ENCODE measurements at places on chromosomes 13 and 19.

GRCh38 chr13:34696741-34697140 lies 245.3 kb upstream of the NBEA start:
- DNase-seq = no peak

- DNase-seq = no peak
Measured at GRCh38 chr13:46484561-46484960, 68.4 kb upstream of the LRCH1 start.

- DNase-seq = no peak
Measured at GRCh38 chr19:460877-461720, at the start of gene SHC2. SHC2 (minus strand) TSS chr19:461033; CDS start chr19:460996, 37 bp downstream.

DNA sequence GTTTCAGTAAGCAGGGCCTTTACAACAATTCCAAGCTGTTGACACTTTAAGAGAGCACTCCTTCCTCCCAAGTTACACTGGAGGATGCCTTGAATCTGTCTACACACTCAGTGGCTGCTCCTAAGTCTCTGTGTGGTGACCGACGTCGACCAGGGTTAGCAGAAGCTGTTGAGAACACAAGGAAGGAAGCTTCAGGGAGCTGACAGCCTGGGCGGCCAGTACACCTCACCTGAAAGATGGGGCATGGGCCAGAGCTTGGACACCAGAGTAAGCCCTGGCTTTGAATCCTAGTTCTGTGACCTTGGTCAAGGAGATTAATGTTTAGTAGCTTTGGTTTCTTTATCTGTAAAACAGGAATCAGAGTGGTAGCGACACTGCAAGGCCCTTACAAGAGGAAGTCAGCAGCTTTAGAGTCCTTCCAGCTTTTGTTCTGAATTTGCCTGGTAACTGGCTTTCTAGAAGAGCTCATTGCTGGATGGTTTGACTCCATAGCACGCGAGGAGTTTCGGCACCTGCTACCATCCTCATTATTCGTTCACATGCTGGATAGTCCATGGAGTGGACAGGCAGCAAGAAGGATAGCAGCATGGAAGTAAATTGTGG lies 214.2 kb downstream of the FGF9 start:
- DNase-seq = no peak

DNA sequence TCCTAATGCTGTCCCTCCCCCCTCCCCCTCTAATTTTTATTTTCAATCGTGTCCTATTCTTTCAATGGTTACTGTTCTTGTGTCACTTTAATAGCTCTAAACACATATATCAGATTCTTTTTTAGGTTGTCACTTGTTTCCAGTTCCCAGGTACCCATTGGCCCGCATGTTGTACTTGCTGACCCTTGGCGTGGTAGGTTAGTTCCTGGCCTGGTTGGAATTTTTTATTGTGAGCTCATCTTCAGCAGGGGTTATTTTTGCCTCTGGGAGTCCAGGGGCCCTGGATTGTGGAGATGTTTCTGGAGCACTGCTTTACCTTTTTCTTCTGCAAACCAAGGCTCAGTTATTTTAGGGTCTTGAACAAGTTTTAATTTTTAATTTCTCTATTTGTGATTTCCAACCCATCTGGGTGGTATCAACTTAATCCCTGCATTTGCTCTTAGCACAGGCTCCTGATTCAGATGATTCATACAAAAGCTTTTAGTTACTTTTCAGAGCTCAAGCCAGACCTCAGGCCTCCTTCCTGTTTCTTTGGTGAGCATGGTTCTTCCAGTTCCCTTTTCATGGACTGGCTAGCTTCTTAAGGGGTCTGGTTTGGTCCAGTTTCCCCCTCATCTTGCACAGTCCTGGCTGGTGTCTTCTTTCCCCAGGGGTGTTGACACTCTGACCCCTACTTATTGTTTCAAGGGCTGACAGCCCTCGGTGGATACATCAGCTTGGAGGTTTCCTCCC lies 220.5 kb downstream of the TM9SF2 start:
- DNase-seq = no peak

GRCh38 chr19:35155441-35155840 lies 906 bp downstream of the FXYD5 start:
- no peak for DNase-seq

- DNase-seq = no peak
Measured at GRCh38 chr19:4354897-4355296, 11.5 kb downstream of the MPND start.

DNA sequence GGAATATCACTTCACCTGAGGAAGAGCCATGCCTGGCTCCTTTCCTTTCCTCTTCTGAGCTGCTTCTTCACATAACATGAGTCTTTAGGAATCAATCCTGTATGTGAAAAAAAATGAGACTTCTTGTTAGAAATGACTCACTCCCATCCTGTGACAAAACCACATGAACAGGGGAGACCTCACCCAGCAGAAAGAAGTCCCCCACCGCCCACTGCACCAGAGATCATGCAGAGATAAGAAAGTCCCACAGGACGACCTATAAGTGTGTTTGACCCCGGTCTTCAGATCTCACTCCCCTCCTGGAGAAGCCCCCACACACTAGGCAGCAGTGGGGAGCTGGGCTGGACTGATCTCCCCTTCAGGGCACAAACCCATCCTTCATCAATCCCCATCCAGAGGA lies 7.8 kb downstream of the ZNF600 start:
- no peak for DNase-seq

- DNase-seq = no peak
Measured at GRCh38 chr13:79011179-79011578, 352.2 kb upstream of the OBI1 start.

DNA sequence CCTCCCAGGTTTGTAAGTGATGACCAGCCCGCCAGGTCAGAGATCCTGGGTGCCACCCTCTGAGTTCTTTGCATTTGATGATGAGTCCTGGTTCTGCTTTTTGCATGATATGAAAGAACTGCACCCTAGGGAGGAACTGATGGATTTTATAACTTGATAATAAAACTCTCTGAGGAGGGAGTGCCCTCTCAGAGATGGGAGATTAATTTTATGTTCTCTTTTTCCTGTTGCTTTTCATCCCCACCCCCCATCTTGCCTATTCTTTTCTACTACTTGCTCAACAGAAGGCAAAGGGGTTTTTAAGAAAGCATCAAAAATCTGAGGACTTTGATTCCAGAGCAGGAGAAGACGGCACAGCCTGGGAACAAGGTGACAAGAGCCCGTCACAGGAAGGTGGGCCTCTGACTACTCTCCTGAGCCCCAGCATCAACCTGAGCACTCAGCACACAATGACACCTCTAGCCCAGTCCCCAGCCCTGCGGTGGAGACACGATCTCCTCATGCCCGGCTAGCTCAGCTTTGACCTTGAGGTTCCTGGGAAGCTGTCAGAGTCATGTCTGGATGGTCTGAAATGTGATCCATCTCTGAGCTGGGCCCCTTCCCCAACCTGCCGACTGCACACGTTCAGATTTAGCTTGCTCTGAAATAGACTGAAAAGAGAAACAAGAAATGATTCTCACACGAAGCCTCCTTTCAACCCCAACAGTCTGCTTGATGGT lies 69.1 kb downstream of the SIAH3 start:
- DNase-seq = no peak

- no peak for DNase-seq
Measured at GRCh38 chr13:81487151-81487550, 1146.2 kb upstream of the SPRY2 start.

GRCh38 chr19:18401580-18402112 lies 4.2 kb upstream of the LRRC25 start:
- DNase-seq = peak; percentile 82

- no peak for DNase-seq
Measured at GRCh38 chr19:45790942-45791341, 1.7 kb downstream of the DMWD start.

DNA sequence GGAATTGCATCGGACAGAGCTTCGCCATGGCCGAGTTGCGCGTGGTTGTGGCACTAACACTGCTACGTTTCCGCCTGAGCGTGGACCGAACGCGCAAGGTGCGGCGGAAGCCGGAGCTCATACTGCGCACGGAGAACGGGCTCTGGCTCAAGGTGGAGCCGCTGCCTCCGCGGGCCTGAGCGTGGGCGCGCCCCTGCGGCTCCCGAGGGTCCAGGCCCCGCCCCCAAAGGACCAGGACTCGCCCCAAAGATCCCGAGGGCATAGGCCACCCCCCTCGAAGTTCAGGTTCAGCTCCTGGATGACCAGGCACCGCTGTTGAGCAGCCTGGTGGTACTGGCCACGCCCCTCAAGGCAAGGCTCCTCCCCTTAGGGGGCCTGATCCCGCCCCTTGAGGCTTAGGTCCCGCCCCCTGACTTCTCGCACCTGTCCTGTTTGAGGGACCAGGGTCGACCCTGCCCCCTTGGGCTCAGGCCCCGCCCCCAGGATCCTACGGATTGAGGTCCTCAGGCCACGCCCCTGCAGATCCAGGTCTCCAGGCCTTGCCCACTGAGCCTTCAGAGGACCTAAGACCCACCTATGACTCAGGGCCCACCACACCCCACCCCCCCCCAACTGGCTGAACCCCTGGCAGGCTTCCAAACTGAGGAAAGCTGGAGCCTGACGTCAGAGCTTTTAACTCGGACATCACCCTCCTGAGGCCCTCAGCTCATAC lies 43.1 kb downstream of the CYP4F22 start:
- no peak for DNase-seq

DNA sequence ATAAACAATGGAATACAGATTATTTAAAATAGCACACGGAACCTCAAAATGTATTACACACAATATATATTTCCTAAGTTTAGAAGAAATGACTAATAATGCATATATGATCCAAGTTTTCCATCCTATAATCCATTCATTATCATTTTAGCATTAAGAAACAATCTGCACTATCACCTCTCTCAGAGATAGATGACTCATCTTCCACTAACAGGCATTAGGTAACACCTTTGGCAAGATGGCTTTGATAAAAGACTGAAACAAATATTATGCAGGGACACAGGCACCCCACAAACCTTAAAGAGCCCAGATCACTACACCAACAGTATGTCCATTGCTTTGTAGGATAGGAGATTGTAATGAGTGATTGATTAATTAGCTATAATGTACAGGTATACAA lies 4.1 kb downstream of the ENOX1 start:
- DNase-seq = no peak

GRCh38 chr19:58021541-58022282 lies 12.1 kb upstream of the ZSCAN1 start:
- peak; percentile 38 for DNase-seq

DNA sequence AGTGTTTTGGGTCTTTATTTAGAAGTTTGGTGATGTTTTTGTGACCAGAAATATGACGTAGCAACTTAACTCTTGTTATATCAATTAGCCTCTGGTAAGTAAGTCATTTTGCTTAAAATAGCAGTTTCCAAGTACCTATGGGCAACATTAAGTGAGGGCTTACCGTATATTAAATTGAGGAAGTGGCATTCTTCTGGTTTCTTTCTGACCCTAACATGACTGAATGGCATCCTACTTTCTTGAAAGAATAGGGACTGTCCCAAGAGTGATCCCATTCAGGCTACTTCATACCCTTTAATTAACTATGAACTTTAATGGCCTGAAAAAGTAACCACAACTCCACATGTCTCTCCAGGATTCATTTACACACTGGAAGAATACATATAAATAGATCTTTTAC lies 106.6 kb downstream of the MZT1 start:
- no peak for DNase-seq

GRCh38 chr19:48997972-48998371 lies 4.3 kb downstream of the RUVBL2 start:
- peak; percentile 49 for DNase-seq

GRCh38 chr13:95858286-95859075 lies 181.5 kb downstream of the DNAJC3 start:
- no peak for DNase-seq

GRCh38 chr19:13668964-13669363 lies 95.4 kb upstream of the MRI1 start:
- DNase-seq = no peak

DNA sequence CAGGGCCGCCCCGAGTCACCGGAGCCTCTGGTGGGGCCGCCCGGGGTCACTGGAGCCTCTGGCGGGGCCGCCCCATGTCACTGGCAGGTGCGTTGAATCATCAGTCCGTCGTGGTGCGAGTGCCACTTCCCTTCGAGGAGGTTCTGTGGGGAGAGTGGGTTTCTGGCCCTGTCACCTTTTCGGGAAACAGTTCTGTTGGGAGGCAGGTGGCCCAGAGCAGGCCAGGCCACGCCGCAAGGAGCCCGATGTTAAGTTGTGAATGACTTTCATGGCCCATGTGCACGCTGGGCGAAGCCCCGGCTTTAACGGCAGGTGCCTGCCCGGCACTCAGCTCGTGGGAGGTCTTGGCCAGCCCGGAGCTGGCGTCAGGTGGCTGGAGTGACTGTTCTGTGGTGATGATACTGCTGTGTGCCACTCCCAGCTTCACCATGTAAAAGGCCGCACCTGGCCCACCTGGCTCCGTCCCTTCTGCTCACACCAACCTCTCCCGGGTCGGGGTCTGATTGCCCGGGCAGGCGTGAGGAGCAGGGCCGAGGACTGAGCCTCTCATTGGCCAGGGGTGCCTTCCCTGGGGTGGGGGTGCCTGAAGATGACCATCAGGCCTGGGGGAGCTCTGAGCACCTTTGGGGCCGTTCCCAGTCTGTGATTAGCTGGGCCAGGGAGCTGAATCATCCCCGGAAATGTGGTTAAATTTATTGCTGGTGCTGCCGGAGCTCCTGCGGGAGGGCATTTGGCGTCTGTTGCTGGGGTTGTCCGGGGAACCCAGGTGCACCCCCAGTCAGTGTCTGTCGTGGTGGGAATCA lies 29.2 kb downstream of the CSNK1G2 start:
- DNase-seq = no peak

- DNase-seq = peak; percentile 90
Measured at GRCh38 chr13:98089246-98089645, 53.6 kb upstream of the FARP1 start.

- no peak for DNase-seq
Measured at GRCh38 chr19:14555918-14556661, 15.8 kb downstream of the NDUFB7 start.

DNA sequence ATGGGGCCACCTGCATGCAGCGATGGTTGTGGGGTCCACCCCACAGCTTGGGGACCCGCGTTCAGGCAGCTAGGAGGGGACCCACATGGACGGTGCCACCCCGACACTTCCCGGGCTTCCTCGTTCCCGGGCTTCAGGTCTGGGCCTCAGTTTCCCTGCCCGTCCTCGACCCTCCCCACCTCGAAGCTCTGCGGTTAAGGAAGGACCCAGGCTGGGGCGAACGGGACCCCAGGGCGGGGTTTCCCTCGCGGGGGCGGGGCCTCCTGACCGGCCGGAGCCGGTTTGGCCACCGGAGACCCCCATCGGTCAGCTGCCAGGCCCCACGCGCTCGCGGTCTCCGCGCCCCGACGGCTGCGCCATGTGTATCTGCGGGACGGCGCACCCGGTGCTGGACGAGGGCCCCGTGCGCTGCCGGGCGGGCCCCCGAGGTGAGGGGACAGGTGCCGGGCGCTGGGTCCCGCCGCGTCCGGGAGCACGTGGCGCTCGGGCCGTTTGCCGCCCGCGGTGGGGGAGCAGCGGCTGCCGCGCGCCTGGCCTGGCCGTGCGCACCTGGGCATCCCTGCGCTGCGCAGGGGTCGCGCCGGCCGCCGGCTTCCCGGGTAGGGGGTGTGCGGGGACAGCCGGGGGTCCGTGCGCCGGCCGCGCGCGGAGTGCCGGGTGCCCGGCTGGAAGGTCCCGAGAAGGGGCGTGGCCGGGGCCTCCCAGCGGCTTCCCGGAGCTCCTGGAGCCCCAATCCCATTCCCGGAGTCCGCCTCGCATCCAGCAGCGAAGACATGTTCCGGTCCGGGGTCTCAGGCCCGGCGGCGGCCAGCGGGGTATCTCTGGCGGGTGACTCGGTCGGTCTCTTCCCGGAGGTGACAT lies 4.2 kb downstream of the ARHGAP45 start:
- DNase-seq = no peak

- DNase-seq = no peak
Measured at GRCh38 chr19:8320564-8321066, 560 bp downstream of the NDUFA7 start.

Measured in AG10803 (cell line).